ENCODE measurements at places on chromosomes 2 and 18.

GRCh38 chr18:63284827-63285733 is 34.5 kb downstream of the BCL2 start:
- DNase-seq = no peak

- no peak for DNase-seq
Measured at GRCh38 chr2:128686497-128686859, 367.8 kb upstream of the HS6ST1 start.

GRCh38 chr2:118980573-118980972 is 38.6 kb downstream of the MARCO start:
- DNase-seq = no peak

DNA sequence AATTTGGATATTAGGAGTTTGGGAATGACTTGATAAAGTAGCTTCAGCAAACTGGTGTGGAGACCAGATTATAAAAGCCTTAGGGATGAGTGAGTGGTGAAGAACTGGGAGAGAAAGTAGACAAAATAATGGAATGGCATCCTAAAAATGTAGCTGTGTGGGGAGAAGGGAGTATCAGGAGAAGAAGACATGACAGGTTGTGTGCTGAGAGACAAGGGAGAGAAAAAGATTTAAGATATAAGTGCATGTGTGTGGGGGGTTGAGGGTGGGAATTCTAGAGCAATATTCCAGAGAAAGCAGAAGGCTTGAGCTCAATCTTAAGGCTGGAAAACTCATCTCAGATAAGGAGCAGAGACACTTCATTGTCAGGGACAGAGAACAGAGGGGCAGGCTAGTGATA is 159.5 kb downstream of the HNMT start:
- no peak for DNase-seq

- DNase-seq = no peak
Measured at GRCh38 chr2:138182937-138183312, 218.7 kb downstream of the HNMT start.

- peak; percentile 83 for DNase-seq
Measured at GRCh38 chr2:105746177-105747080, 1.7 kb downstream of the NCK2 start.

GRCh38 chr2:172931918-172932520 is 143.6 kb upstream of the MAP3K20 start:
- peak; percentile 27 for DNase-seq

GRCh38 chr2:33620-34019 is 12.7 kb downstream of the FAM110C start:
- DNase-seq = peak; percentile 24

Data from stimulated activated CD8-positive, alpha-beta memory T cell treated with anti-CD3 and anti-CD28 coated beads, Interleukin-4, amount 100 ng/mL, for 24 hours (primary cell).